ENCODE measurements at places on chromosomes 6 and 20. TPM values are rescaled to one million over a fixed set of nuclear protein-coding genes. Genes with fewer than 3 reads are reported as not detected.

LGSN gene
- not detected for total RNA-seq

SIRPA gene
- 15.7 TPM for total RNA-seq

JAG1 gene
- 98.4 TPM for total RNA-seq

PIM1 gene
- 34.1 TPM for total RNA-seq

TCF15 gene
- 4.0 TPM for total RNA-seq

RAET1G gene
- 1.1 TPM for total RNA-seq

PTCRA gene
- 1.8 TPM for total RNA-seq

SNRNP48 gene
- total RNA-seq = 26.4 TPM

ZKSCAN8 gene
- 29.8 TPM for total RNA-seq

ADGRB3 gene
- total RNA-seq = 6.1 TPM

LY6G6F gene
- 0.82 TPM for total RNA-seq

ZNF512B gene
- total RNA-seq = 15.3 TPM

CST2 gene
- not detected for total RNA-seq

RIN2 gene
- 37.3 TPM for total RNA-seq

CFAP206 gene
- 2.1 TPM for total RNA-seq

HRH3 gene
- total RNA-seq = 0.62 TPM

ADA gene
- total RNA-seq = 7.3 TPM

Measured in tongue (tissue), 3 donors.